ENCODE measurements at places on chromosomes 7 and 10.

DNA sequence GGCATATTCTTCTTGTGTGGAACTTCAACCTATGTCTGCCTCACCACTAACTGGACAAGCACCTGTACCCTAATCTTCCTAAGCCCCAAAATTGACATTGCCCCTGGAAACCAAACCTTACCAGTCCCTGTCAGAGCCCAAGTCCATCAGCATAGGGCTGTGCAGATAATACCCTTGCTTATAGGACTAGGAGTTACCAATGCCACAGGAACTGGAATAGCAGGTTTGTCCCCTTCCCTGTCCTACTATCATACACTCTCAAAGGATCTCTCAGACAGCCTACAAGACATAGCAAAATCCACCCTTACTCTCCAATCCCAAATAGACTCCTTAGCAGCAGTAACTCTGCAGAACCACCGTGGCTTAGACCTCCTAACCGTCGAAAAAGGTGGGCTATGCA, 19.8 kb downstream of the ZNF107 start:
- no peak for DNase-seq

- DNase-seq, result no peak
Measured at GRCh38 chr10:114515298-114515914, 111.1 kb upstream of the AFAP1L2 start.

DNA sequence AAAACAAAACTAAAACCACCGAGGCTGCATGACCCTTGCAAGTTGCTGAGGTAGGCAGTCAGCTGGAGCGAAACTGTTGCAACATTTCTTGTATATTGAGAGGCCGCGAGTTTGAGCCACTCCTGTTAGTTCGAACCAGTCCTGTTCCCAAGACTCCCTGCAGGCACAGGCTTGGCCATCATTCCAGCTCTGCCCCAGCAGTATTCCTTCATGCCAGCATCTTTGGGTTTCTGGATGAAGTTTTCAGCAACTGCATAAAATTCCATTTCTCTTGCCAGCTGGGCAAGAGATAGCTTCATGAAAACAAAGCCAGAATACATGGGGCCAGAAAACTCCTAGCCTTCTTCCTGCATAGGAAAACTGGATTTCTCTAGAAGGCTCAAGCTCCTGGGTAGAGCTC, 207.6 kb downstream of the FRMD4A start:
- DNase-seq, result no peak

DNA sequence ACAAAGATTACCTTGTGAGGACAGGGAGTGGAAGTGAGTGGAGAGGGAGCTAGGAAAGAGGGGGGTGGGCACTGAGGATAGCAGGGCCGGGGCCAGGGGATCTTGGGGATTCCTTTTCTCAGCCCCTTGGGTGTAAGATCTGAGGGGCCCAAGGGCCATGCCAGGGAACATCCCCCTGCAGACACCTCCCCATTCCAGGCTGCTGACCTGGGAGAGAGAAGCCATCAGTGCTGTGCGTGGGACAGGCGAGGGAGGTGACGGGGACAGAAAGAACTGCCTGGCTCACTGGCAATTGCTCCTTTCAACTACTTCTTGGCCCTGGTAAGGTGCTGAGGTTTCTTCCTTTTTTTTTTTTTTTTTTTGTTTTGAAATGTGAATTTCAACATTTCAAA, 12.0 kb upstream of the BTBD16 start:
- no peak for DNase-seq

GRCh38 chr7:140640060-140640637, 464 bp downstream of the DENND2A start:
- DNase-seq, result no peak

GRCh38 chr10:65611592-65611991, 1314.2 kb upstream of the LRRTM3 start:
- DNase-seq, result no peak

- DNase-seq, result no peak
Measured at GRCh38 chr7:93350338-93350737, 118.2 kb downstream of the VPS50 start.
